ENCODE measurements at places on chromosomes 16 and 17. TPM values are rescaled to one million over a fixed set of nuclear protein-coding genes. Genes with fewer than 3 reads are reported as not detected.

GRCh38 chr17:69142175-69142802 is 594 bp upstream of the ABCA6 start:
- no peak for DNase-seq

DNA sequence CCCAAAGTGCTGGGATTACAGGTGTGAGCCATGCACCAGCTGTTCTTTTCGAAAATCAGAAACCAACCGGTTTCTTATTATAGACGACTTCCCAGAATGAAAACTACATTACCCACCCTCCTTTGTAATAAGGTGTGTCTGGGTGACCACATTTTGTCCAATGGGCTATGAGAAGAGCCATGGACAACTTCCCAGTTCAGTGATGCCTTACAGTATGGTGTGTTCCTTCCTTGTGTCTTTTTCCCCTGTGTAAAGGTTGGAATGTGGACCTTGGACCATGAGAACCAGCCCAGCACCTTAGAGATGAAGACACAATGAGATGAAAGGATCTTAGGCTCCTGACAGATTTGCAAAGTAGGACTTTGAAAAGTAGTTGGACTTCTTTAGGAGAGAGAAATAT is 85.0 kb upstream of the ATF7IP2 start:
- no peak for DNase-seq

DNA sequence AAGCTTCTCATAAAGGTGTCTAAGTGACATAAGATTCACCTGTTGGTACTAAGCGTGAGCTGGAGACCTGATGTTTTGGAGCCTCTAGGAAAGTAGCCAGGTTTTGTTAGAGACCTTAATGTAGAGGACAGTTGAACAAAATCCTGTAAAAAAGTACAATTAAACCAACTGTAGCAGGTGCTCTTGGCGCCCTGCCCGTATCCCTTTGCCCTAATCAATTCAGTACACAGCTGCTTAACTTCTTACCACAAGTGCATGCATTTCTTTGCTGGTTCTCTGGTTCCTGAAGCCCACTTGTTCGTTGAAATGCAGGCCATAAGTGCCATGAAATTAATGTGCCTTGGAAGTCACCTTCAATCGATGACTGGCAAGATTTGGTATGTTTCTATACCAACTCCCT is 24.4 kb downstream of the GLP2R start:
- no peak for DNase-seq

- peak; percentile 70 for DNase-seq
Observed at GRCh38 chr17:48671697-48672171, 45.6 kb upstream of the HOXB9 start.

DNA sequence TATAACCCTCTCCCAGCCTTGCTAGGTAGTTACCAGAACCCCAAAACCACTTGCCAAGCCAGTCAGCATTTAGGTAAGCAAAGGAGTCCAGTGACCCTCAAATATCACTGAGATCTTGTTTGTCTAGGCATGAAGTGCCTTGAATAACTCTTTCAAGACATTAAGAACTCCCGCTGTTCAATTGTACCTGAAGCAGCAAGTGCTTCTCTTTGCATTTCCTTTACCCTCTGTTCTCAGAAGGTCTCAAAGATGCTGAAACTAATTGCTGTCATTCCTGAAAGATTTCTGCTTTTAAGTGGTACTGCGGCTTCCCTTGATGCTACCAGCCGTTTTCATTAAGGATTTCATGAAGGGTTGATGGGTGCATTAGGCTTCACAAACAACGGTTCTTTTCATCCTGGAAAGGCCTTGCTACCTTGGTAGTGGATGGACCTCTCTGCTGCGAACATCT is 142.7 kb downstream of the PITPNC1 start:
- DNase-seq, result no peak

GRCh38 chr16:23155445-23156049 is 6.3 kb upstream of the USP31 start:
- no peak for DNase-seq

DNA sequence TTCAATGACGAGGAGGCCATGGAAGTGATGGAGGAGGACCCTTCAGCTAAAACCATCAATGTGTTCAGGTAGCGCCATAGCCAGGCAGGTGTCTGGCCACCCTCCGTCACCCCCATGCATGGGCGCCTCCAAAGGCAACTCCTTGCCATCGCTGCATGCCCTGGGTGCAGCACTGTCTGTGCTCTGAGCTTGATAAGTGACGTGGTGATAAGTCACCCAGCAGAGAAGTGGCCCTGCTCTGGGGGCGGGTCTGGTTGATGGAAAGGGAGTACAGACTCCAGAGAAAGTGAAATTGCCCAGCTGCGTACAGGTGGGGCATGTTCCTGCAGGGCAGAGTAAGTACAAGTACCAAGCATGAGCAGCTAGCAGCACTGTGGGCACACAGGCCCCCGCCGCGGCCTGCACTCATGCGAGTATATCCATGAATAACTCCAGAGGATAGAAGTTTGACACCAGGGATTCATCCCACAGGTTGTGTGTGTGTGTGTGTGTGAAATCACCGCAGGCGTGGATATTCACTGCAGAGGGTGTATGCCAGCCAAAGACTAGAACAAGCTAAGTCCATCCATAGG is 13.1 kb downstream of the DNAI2 start:
- no peak for DNase-seq

GRCh38 chr17:78889531-78889930 is 13.5 kb downstream of the CEP295NL start:
- no peak for DNase-seq

DNA sequence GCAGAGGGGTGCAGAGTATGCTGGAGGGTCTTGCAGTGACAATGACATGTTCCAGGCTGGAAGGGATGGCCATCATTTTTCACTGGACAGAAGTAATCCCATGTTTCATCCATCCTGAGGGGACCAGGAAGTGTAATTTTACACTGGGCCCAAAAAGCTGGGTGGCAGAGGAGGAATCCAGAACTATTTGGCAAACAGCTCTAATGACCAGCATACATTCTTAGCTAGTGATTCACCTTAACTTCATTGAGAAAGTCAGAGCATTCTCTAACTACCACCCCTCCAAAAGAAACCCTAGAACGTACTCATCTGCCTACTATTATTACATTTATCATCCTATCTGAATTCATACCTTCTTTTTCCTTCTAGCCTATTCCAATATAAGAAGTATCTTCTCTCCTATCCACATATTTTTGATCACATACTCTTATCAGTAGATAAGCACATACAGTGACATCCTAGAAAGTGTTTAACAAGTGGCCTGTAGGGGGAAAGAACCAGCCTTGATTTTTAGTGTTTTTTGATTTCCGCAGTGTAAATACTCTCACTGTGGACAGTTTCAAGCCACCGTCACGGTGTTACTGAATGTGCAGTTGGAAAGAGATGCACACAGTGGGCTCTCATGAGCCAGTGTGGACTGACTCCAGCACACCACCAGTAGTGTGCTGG is 118.1 kb downstream of the FTO start:
- DNase-seq, result peak; percentile 73

DNA sequence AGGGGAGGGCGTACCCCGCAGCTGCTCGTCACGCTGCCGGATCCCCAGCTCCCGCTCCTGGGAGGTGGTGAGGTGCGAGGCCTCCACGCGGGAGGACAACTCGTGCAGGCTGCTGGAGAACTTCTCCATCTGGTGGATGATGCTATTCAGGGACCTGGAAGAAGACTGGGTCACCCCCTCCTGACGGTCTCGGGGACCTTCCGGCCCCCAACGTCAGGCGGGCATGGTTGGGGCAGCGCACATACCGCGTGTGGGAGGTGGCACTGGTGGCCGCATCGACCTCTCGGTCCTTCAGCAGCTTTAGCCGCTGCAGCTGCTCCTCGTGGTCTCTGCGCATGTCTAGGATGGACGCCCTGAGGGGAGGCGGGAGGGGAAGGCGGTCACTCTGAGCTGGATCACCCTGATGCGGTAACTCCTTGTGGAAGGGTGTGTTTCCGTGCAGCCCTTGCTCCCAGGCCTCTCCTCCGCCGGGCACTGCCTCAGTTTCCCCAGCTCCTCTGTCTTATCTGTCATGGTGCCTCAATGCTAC is 13.3 kb upstream of the MRPL38 start:
- no peak for DNase-seq

- DNase-seq, result no peak
Observed at GRCh38 chr16:14353340-14353739, 276.7 kb downstream of the PARN start.

GRCh38 chr17:48500435-48501426 is 30.1 kb downstream of the HOXB1 start:
- no peak for DNase-seq

- DNase-seq, result no peak
Observed at GRCh38 chr17:55959756-55960155, 193.5 kb upstream of the ANKFN1 start.

DNA sequence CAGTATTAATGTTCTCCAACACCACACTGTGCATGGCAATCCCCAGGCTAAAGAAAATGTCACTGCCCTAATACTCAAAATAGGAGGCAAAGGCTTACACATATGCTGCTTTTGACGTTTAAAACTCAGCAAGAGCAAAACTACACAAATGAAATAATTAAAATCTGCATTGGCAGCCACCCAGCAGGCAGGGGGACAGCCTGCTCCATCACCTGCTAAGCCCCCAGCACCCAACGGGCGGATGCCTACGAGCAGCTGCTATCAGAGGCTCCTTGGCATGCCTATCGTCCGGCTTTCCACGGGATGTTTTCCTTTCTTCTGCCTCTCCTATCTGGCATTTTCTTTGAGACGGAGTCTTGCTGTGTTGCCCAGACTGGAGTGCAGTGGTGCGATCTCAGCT is 337.5 kb downstream of the SOX9 start:
- no peak for DNase-seq

- no peak for DNase-seq
Observed at GRCh38 chr17:63609816-63610573, 9.3 kb downstream of the TACO1 start.

DNA sequence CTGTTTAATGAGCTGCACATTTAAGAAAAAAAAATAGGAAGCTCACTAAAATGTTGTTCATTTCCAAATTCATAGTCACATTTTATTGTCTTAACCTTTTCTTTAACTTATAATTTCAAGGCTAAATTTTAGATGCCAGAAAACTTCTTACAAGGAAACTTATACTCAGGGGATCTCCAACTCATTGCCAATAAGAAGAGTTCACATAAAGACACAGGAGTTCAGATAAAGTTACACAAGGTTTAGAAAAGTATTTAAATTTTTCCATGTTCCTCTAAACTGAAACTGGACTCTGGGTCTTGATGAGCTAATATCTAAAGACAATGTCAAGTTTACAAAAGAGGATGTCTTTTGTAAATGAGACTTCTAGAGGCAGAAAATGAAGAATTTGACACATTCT is 190.7 kb upstream of the KCNJ16 start:
- no peak for DNase-seq

DNA sequence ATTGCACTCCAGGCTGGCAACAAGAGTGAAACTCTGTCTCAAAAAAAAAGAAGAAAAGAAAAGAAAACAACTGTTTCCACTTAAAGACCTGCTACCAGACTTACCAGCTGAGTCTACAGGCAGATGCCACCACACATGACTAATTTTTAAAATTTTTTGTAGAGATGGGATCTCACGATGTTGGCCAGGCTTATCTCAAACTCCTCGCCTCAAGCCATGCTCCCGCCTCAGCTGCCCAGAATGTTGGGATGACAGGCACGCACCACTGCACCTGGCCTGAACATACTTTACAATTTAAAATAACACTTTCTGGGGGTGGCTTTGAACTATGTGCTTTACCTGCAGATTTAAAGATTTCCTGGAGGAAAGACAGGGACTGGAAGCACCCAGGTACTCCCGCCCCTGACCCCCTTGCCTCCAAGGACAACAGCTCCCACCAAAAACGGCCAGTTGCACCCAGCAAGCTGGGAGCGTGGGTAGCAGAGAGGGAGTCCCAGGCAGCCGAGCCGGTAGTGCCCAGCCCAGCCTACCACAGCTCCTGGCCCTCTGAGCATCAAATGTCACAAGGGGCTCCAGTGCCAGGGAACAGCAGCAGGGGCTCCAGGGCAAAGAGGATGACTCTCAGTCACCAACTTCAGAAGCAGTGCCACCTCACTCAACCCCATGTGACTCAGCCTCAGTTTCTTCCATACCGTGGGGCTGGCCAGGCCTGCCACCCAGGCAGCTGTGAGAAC is 262.9 kb downstream of the PARN start:
- no peak for DNase-seq

- peak; percentile 81 for DNase-seq
Observed at GRCh38 chr17:5500589-5501391, 14.4 kb downstream of the MIS12 start.

DNA sequence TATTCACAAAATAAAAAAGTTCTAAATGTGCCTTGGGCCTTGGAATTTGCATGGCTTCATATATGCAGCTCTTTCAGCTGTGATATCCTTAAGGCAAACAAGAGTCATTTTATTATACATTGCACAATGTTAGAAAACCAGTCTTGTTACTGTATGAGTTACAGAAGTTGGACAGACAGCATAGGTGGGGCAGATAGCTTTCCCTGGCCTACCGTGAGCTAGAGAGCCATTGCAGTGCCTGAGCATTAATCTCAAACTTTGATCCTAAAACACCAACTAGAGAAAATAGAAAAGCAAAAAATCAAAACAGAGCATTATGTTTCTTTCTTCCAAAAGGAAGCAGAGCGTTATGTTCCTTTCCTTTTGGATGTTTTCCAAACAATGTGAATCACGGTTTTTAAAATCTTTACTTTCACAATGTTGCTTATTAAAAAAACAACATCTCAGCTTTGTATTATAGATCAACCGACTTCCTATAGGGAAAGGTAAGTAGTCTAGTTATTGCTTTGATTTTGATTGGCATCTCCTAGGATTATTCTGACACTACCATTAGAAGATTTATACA is 32.2 kb downstream of the ARHGAP44 start:
- DNase-seq, result no peak

- DNase-seq, result peak; percentile 15
Observed at GRCh38 chr17:58667934-58668597, 23.8 kb downstream of the TEX14 start.

DNA sequence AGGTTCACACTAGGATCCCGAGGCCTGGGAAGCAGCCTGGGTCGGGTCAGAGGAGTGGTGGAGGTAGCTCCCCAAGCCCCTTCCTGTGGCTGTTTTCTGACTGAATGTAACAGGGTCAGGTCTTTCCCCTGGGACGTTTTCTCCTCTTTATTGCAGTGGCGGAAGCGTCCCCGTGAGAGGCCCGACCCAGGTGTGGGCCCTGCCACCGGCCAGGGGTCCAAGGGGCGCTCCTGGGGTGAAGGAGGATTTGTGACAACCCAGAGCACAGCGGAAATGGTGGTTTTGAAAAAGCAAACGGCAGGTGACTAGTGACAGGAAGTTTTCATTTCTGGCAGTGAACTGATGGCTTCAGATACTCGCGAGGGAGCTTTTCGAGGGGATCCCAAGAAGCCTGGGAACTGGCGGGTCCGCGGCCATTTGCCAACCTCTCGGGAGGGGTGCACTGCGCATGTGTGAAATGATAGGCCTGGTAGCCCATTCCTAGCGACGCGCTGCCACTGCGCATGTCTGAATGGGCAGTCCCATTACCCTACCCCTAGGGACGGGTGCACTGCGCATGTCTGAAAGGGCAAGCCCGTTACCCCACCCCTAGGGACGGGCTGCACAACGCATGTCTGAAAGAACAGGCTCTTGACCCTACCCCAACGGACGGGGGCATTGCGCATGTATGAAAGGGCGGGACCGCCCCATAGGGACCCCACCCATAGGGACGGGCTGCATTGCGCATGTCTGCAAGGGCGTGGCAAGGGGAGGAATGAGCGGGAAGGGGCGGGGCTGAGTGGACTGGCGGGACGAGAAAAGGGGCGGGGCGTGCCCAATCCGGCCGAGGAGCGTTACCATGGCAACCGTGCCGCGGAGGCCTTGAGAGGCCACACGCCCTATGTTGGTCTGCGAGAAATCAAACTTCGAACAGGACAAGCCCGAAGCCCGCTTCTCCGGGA is 1747.9 kb downstream of the TP53TG3F start:
- DNase-seq, result no peak

SLC13A2 gene
- not detected for total RNA-seq

ATP2A3 gene
- 0.15 TPM for total RNA-seq

GGA3 gene
- 24.1 TPM for total RNA-seq

TBC1D3D gene
- total RNA-seq, result 0.64 TPM

CD300LB gene
- total RNA-seq, result not detected

NAA60 gene
- total RNA-seq, result 40.0 TPM

Data from HFFc6 (cell line).